ENCODE measurements at places on chromosomes 4 and X. TPM values are rescaled to one million over a fixed set of nuclear protein-coding genes. Genes with fewer than 3 reads are reported as not detected.

GRCh38 chr4:158599765-158600498 is 71.8 kb downstream of the C4orf46 start:
- no peak for DNase-seq

DNA sequence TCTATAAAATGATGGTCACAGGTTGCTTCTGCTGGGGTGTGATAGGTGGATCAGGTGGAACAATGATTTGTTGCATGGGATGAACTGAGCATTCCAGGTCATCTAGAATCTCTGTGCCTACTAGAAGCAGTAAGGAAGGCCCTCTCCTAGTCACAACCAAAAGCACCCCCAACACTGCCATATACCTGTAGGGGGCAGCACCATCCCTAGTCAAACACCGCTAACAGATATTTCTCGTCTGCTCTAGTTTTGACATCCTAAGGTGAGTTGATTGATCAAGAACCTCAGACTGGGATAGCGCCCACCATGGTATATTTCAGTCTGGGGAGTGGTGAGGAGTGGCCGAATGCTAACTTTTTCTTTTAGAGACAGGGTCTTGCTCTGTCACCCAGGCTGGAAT is 160.2 kb downstream of the NHS start:
- DNase-seq: no peak

DNA sequence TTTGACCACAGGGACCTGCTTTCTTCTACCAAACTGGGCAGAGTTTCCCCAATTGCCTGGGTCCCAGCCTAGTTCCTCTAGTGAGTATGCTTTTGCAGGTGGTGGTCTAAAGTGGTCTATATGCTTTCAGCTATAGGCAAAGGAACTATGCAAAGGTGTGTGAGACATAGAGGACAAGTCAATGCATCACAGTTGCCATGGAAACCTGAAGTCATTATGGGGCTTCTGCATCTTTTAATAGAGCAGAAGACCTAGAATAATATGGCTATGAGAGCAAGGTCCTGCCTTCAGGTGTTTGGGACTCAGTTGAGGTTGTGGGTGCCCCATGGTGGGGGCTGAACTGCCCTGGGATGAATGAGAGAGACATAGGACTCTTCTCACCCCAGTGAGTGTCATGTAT is 92.1 kb upstream of the RAB40AL start:
- DNase-seq: no peak

DNA sequence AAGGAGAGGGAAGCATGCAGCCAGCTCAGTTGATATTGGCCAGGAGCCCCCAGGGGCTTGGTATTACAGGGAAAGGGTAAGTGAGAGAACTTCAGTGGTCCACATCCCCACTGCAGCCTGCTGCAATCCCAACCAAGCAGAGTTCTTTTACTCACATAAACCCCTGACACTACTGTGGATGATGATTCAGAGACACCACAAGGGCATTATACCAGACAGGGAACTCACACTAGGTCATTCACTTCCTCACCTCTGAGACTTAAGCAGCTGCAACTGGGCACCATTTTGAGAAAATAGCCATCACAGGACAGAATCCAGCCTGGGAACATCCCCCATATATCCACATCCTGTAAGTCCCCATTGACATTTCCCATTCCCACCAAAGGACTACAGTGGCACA is 248.0 kb downstream of the INPP4B start:
- DNase-seq: no peak

DNA sequence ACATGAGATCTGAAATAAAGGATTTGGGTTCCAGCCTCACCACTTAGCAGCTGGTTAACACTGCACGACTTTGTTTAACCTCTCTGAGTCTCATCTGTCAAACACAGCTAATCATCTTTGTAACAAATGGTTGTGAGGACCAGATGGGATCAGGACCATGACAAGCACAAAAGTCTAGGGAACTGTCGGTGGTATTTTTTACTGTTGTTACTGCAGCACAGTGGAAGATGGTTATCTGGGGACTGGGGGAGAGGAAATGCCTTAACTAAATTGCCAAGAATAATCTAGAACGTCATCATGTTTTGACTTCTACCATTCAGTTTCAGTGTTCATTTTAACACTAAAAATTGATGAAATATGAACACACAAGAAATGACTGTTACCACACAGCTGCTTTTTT is 99.5 kb downstream of the ADGRA3 start:
- DNase-seq: no peak

DNA sequence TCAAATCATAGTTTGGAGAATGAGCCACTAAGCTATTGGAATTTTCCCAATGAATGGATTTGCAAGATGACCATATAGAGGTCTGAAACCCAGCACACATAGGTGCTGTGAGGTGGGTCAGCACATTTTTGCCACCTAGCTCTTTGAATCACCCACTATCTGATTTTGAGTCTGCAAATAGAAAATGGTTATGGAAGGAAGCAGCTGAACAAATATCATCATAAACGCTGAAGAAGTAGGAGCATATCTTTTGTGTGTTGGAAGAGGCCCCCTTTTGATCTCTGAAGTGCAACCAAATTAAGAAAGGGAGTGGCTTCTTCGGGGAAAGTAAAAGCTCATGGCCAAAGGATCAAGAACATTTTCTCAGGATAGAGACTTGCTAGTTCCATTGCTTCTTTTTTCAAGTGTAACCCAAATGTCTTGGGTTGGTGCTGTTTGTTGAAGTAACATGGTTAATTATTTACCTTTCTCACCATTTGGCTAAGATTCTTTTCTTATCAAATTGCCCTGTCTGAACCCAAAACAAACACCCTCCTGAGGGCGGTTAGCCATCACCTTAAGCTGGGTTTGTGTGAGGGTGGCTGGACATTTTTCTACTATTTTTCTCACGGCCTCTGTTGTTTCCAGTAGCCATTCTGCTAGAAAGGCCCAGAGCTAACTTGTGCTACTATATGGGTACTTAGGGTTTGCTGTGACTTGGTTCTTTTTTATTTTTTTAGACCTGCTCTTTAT is 18.4 kb upstream of the SORBS2 start:
- DNase-seq: no peak

DNA sequence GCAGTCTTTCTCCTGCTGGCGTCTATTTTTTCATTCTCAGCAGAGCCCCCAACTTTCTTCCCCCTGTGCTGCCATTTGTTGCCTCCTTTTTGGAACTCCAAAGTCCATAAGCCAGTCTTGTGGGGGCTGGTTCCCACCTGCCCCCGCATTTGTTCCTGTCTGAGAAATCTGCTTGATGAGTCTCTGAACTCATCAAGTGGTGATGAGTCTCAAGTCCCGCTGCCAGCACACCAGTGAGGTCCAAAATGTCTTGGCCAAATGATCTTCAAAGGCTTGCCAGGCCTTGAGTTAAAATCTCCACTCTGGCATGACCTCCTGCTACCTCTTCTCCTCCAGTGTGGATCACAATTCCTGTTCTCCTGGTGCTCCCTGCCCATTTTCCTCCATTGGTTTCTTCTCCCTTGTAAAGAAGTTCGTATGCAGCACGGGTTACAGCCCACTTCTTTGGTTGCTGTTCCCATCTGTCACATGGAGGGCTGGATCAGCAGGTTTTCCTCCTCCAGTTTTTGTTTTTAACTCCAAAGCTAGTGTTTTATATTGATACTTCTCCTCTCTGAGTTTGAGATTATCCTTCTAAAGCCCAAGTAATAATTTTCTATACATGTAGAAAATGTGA is 72.7 kb upstream of the LIMCH1 start:
- peak; percentile 21 for DNase-seq

GRCh38 chr4:48243887-48244286 is 25.8 kb downstream of the TEC start:
- DNase-seq: no peak

GRCh38 chr4:154560419-154560801 is 2.4 kb upstream of the FGB start:
- DNase-seq: no peak

DNA sequence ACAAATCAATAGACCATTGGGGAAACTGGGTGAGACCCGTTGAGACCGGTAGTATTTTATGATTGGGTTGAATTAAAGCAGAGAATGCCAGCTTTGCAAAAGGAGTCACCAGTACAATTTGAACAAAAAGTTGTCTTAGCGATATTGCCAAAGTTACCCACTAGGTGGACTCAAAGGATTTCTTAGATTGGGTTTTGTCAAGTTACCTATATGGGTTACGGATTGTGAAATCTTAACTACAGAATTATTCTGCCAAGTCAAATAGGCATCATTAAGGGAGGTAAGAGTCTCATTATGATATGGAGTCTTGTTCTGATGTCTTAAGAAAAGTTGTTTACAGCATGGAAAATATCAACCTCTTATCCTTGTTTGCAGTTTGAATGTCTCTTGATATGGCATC is 15.0 kb upstream of the CT47A1 start:
- DNase-seq: no peak

- DNase-seq: no peak
These were observed 1139.6 kb downstream of the STPG2 start for GRCh38 chr4:97003715-97004114.

- no peak for DNase-seq
These were observed 1456.9 kb downstream of the TECRL start for GRCh38 chr4:62952366-62952765.

The RPA4 gene
- 0.91 TPM for total RNA-seq

The TLR3 gene
- total RNA-seq: 1.00 TPM

DNA sequence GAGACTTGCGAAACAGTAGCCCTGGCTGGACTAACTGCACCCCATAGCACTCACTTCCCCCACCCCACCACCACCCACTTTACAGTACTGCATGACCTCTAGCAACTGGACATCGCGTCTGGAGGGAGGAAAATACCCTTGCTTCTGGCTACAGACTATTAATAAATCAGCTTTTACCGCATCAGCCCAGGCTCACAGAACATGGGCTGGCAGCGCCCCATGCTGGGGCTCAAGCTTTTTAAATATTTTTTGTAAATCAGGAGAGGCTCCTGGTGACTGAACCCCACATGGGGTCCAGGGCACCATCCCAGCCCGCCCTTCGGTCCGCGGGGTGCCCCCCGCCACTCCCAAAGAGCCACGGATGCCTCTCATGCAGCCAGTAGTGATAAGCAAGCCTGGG is 2.7 kb downstream of the HS6ST2 start:
- no peak for DNase-seq

The GPR50 gene
- not detected for total RNA-seq

GRCh38 chr4:119479180-119479808 is 149.3 kb downstream of the PDE5A start:
- no peak for DNase-seq

GRCh38 chr4:118918388-118918787 is 29.7 kb downstream of the SYNPO2 start:
- no peak for DNase-seq

DNA sequence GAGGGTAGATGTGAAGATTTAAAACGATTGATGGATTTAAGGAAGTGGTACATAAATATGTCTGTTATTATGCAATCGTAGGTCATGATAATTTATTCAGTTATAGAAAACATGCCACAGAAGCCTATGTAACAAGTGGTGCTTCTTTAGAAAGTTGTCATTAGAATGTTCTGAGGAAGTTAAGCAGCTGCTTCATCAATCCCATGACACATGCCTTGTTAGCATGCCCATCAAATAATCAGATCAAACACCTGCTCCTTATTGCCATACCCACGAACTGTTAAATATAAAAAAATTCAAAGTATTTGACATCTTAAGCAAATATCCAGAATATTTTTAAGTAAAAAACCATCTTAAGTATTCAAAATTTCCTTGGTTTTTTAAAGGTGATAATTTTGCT is 76.4 kb upstream of the MYOZ2 start:
- no peak for DNase-seq

The VCX3A gene
- not detected for total RNA-seq

- DNase-seq: no peak
These were observed 39.7 kb downstream of the CLDN2 start for GRCh38 chrX:106959901-106960300.

The MAPK10 gene
- total RNA-seq: 411 TPM
